Cortex of kidney (tissue), 1 donor: ENCODE measurements at places on chromosomes 2 and 18.

DNA sequence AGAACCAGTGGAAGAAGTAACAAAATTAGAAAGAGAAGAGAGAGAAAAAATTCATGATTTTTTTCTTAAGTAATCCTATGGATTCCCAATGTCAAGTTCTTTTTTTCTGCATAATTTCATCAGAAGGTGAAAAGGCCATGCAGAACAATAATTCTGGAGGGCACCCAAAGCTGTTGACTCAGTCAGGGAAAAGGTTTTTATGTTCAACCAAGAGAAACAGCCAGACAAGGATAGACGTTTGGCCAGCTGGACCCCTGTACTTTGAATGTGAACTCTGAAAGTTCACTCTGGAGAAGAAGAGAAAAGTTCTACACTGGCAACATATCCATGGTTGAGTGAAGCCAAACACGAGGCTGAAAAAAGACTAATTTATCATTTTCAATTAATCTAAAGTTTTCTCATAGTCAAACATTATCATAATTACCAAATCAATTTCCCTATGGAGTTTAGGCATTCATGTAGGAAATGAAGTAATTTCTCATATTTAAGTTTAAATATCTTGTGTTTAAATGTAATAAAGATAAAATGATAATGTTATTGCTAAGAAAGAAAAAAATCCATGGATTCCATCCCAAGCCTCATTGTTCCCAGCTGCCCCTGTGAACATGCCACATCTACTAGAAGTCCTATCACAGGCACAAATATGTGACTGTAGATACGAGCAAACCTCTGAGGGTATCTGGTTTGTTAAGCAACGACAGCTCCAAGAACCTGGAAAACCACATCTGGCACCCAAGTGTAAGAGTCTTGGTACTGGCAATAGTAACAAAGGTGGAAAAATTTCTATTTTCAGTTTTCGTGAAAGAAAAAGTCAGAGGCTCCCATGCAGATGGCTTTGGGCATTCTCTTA lies 742.7 kb upstream of the ACVR2A start:
- no peak for DNase-seq

DNA sequence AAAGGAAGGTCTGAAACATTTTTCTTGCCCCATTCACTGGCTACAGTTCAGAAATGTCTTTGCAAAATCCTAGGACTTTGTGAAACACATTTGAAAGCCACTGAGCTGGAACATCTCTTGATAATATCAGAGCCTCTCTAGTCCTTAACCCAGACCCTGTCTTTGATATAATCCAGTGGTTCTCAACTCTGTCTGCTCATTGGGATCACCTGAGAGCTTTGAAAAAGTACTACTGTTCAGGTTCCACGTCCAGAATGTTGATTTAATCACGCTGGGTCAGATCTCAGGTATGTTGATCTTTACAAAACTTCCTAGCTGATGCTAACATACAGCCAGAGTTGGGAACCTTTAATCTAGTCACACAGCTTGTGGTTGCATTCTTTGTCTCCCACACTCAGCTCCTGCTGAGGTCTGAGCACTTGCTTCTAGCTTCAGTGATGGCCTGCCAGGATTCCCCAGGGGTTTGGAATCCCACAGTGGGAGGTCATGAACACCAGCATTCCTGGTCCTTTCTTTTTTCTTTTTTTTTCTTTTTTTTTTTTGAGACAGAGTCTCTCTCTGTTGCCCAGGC lies 262.7 kb downstream of the SETBP1 start:
- no peak for DNase-seq

GRCh38 chr2:36516136-36516870 lies 81.7 kb downstream of the FEZ2 start:
- no peak for DNase-seq

GRCh38 chr18:48835119-48835518 lies 115.6 kb downstream of the SMAD7 start:
- DNase-seq = no peak

- no peak for DNase-seq
Observed at GRCh38 chr2:84888401-84889276, 7.8 kb upstream of the TRABD2A start.

GRCh38 chr2:135785032-135785431 lies 43.4 kb downstream of the UBXN4 start:
- DNase-seq = no peak

GRCh38 chr2:5539282-5540165 lies 152.7 kb upstream of the SOX11 start:
- no peak for DNase-seq

- no peak for DNase-seq
Observed at GRCh38 chr2:232950751-232951150, 62.3 kb downstream of the NGEF start.
